ENCODE measurements at places on chromosomes 5 and 9.

- no peak for DNase-seq
Measured at GRCh38 chr9:33952066-33952465, 96.6 kb downstream of the UBAP2 start.

- no peak for DNase-seq
Measured at GRCh38 chr9:17928768-17929167, 349.9 kb downstream of the SH3GL2 start.

- no peak for DNase-seq
Measured at GRCh38 chr5:9479361-9479760, 66.5 kb downstream of the SEMA5A start.

DNA sequence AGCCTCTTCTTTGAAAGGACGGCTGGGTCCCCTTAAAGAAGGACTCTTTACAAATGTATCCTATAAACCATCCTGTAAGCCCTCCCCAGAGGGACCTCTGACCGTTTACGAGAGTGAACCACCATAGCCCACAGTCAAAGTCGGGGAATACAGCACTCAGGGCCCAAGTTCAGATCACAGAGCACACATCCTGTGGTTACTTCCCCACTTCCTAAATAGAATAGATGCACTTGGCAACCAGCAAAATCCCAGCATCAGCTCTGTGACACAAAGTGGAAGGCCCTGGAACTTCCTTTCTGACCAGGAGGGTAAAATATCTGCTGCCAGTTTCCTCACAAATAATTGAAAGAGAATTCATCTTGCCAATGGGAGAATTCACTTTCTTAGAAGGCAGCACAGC is 6.9 kb upstream of the IGFBPL1 start:
- DNase-seq, result no peak

GRCh38 chr5:132483661-132484390 is 6.7 kb downstream of the IRF1 start:
- peak; percentile 6 for DNase-seq

Data from right hindlimb (tissue), 1 donor.